ENCODE measurements at places on chromosomes 12 and 14. TPM values are rescaled to one million over a fixed set of nuclear protein-coding genes. Genes with fewer than 3 reads are reported as not detected.
A peak's percentile ranks its signal among the peaks of the same experiment; 100 is the strongest.

The CYP27B1 gene
- 0.79 TPM for total RNA-seq

The DPPA3 gene
- not detected for total RNA-seq

DNA sequence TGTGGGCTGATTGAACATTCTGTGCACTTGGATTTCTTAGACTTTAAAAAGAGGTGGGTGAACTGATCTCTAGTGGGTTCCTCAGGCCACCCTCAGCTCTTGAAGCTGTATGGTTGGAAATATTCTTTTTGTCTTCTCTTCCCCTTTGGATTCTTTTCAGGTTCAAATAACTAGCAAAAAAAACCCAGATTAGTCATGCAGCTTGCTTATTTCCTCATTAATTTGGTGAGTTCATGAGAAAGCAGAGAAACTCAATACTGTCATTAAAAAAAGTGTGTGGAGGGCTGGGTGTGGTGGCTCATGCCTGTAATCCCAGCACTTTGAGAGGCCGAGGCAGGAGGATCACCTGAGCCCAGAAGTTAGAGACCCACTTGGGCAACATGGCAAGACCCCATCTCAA lies 183.4 kb downstream of the ESR2 start:
- no peak for DNase-seq

The EP400 gene
- total RNA-seq = 20.8 TPM

The CPNE6 gene
- 0.20 TPM for total RNA-seq

- DNase-seq = no peak
Observed at GRCh38 chr12:97132270-97132669, 225.2 kb downstream of the NEDD1 start.

The TSFM gene
- total RNA-seq = 12.9 TPM

GRCh38 chr12:16229676-16230075 lies 47.8 kb downstream of the SLC15A5 start:
- no peak for DNase-seq

GRCh38 chr12:124812979-124813378 lies 50.7 kb downstream of the SCARB1 start:
- no peak for DNase-seq

DNA sequence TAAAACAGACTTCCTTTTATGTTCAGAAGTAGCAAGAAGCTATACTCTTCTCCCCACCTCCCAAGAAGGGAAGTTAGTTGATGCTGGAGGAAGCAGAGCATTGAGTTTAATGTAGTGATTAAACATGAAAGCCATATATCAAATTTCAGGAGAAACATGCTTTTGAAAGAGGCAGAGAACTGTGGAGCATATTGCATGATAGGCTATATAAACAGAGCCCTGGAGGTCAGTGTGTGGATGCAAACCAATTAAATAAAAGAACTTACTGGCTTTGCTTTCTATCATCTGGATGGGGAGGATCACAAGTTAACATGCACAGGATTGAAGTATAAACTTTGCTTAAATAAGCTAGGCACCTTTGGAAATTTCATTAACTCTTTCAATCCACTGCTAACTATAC lies 94.1 kb downstream of the MSRB3 start:
- no peak for DNase-seq

GRCh38 chr14:104149617-104150135 lies 11.3 kb downstream of the KIF26A start:
- peak; percentile 77 for DNase-seq

DNA sequence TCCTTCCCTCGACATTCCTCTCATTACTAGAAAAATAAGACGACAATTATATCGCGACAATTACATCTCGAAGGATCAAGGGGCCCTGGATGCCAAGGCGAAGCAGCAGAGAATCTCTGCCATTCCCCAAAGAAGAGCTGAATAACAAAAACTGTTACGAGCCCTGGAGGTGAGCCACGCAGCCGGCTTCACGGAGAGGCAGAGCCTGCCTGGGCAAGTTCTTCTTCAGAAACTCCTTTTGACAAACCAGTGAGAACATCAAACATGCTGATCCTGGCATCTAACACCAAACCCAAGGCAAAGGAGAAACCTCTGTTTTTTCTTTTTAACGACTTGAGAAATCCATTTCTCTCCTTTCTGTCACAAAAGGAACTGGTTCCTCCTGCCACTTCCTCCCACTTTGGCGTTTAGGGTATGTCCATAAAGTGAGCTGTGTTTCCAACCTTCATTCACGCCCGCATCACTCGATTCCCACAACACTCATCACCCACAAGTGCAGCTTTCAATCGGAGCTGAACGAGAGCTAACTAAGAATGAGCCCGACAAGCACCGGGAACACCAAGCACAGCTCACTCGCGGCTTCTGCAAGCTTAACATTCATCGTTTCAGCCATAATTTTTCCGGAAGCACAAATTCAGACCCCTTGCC lies 21.5 kb downstream of the CCDC88C start:
- DNase-seq = no peak

DNA sequence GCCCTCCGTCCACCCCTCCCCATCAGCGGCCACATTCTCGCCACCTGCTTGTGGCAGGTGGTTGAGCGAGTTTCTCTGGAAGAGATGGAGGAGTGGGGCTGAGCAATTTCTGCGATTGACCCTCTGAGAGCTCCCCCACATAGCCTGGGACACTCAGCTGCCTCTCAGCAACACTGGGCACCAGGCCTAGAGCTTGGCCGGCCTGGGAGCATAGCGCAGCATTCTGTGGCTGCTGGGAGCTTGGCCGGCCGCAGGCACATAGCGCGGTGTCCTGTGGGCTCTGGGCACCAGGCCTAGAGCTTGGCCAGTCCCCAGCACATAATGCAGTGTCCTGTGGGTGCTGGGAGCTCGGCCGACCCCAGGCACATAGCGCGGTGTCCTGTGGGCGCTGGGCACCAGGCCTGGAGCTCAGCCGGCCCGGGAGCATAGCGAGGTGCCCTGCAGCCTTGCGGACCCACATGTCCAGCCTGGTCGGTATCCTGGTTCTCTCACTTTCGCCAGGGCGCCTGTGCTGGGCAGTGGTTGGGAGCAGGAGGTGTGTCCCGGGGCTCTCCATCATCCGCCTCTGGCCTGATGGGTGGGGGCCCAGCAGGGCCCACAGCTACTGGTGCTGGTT lies 43.8 kb downstream of the LRCOL1 start:
- DNase-seq = no peak

DNA sequence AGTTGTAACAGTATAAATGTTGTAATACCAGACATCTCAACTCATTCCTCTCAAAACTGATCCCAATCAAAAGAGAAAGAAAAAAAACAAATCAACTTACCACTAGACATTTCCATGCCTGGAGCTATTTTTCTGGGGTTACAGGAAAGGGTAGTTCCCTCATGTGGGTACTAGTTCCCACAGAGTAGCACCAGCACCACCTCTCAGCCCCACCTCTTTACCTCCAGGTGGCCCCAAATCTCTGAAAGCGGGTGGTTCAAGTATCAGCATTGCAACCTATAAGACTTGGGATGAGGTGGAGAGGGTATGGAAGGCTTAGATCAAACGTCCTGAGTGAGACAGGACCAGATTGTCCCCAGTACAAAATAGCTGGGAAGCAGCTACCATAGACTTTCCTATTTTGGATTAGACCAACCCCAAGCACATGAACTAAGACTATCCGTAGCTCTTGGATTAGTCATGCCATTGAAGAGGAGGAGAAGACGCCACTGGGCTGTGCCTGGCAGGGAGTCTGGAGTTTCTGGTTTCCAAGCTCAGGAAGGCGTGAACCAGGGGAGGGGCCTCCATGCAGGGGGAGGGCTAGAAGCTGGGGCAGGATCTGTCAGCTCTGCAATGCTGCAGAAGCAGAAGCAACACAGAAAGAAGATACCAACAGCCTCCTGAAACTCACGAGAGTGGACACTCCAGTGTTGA lies at the start of gene SLC39A2:
Gene SLC39A2 (plus strand): TSS at position 620 of the 693 bp plus-strand sequence. CDS start 154 bp downstream, outside the sequence.
- DNase-seq = no peak

The CLECL1 gene
- total RNA-seq = not detected

- DNase-seq = no peak
Observed at GRCh38 chr12:12909228-12909994, 18.0 kb downstream of the GPRC5A start.

DNA sequence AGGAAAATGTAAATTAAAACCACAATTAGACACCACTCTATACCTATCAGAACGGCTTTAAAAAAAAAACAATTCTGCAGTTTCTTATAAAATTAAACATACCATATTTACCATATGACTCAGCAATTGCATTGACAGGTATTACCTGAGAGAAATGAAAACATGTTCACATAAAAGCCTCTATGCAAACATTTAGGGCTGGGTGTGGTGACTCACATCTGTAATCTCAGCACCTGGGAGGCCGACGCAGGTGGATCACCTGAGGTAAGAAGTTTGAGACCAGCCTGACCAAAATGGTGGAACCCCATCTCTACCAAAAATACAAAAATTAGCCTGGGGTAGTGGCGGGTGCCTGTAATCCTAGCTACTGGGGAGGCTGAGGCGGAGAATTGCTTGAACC lies 41.1 kb downstream of the SPTB start:
- no peak for DNase-seq

GRCh38 chr14:67882986-67883555 lies 63.5 kb downstream of the RAD51B start:
- DNase-seq = no peak

DNA sequence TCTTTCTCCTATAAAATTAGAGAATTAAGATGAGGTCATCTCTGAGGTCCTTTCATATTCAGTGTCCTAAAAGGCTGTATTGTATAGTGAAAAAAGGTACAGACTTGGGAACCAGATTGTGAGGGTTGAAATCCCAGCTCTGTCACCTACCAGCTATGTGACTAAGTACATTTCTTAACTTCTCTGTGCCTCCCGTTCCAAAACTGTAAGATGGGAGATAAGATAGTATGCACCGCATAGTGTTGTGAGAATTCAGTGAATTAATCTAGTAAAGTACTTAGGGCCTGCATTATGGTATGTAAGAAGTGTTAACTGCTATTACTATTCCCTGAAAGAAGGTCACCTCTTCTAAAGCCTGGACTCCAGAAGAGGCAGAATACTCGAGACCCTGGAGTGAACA lies 60.6 kb downstream of the GNG2 start:
- DNase-seq = no peak

DNA sequence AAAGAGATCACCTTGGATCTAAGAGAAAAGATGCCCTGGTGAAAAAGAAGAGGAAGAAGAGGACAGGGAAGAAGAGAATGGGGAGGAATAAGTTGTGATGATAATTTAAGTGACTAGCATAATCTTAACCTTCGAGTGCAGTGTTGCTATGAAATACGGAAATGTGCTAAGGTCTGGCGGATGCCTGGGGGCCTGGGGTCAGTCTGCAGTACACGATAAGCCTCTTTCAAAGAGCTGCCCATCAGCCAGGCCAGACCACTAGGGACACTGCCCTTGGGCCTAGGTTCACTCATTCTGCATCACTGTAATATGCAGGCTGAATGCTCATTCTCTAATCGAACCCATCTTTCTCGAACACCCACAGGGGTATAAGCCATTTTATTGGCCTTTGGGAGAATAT lies 83.4 kb downstream of the PLEKHG3 start:
- DNase-seq = no peak

The TCL1B gene
- total RNA-seq = not detected

DNA sequence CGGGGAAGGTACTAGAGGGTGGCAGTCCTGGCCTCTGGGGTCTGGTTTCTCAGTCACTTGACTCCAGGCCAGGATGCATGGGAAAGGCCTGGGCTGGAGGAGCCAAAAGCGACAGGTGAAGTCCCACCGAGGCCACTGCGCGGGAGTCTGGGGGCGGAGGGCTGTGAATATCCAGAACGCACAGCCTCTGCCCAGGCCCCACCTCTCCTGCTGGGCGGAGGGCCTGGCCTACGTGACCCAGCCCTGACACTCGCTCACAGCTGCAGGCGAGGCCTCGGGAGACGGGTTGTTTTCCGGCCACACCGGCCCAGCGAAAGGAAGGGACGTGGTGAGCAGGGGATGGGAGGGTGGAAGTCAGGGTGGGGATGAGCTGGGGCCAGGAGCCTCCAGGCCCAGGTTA lies 91.2 kb downstream of the RFLNA start:
- DNase-seq = no peak

GRCh38 chr12:34347367-34347766 lies 325.1 kb downstream of the ALG10 start:
- no peak for DNase-seq

GRCh38 chr12:114767906-114768722 lies 84.1 kb upstream of the TBX3 start:
- DNase-seq = no peak

DNA sequence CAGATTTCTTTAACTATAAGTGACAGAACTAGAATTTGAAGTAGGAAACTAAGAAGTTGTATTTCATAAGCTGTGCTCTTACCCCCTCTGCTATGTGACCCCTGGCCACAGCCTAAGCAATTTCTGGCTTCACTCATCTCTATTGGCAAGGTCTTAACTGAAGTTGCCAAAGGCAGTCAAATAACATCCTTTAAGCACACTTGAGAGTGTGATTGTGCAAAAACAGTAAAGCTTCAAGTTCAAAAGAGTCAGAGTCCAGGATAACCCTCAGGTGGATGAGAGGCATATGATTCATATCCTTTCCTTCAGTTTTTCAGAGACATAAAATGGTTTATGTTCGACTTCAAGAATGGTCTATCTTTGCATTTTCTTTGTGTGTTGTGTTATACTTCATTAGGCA lies 45.2 kb downstream of the GRIP1 start:
- no peak for DNase-seq

- no peak for DNase-seq
Observed at GRCh38 chr14:37023875-37024565, 148.4 kb downstream of the SLC25A21 start.

The CLMN gene
- total RNA-seq = 13.6 TPM

- no peak for DNase-seq
Observed at GRCh38 chr12:54206791-54207190, 18.0 kb upstream of the SMUG1 start.

GRCh38 chr14:103009559-103009958 lies 47.8 kb downstream of the CDC42BPB start:
- no peak for DNase-seq
